Endothelial cell of umbilical vein (primary cell): ENCODE measurements at places on chromosomes 7 and 10. TPM values are rescaled to one million over a fixed set of nuclear protein-coding genes. Genes with fewer than 3 reads are reported as not detected.

Gene ZNF853
- 0.47 and 0.49 TPM in 2 replicates for polyA plus RNA-seq

DNA sequence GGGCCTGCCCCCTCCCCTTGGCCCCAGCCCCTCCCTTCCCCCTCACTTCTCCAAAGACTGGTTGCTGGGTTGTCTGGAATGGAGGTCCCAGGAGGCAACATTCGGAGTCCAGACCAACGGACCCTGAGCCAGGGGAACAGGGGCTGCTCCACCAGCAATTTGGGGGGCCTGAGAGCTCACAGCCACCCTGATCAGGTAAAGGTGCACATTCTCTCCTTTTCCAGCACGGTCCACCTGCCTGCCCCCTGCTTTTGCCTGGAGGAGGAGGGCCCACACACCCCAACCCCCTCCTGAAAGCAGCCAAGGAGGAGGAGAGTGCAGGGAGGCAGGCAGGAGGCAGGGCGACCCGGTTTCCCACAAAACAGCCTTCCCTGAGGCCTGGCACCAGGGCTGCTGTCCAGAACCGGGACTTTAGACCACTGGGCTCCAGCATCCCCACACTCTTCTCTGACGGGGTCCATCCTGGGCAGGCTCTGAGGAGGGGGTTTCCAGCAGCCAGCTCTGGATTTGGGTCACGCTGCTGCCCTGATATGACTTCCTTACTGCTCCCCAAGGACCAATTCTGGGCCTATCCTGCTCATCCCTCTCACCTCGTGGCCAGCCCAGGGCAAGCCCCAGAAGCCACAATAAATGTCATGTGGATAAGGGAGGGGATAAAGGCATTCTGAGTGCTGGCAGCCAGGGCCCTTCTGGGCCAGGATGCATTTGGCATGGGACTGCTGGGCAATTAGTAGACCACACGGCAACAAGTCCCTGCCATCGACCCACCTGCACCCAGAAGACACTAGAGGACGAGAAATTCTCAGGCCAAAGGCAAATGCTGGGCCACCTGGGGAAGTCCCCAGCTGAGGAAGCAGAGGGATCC lies 1.1 kb upstream of the CAMK2B start:
- no peak for DNase-seq

Gene TEX36
- polyA plus RNA-seq, result not detected in 2 replicates

GRCh38 chr10:69962746-69963135 lies 89.9 kb upstream of the MACROH2A2 start:
- DNase-seq, result no peak

DNA sequence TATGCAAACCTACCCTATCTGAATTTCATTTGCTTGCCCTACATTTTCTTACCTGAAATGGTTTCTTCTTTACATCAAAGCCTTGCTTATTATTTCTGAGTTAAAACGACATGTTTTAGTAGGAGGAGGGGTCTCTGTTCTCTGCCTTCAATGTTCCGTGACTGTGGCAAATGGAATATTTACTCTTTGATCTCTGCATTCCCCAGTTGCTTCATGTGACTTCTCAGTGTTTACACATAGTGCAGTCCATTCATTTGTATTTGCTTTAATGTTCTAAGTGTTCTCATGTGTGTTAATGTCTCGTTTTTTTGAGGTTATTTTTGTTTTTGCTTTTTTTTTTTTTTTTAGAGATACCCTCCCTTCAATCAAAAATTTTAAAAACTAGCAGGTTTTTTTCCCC lies 75.8 kb downstream of the GNAI1 start:
- DNase-seq, result no peak

- no peak for DNase-seq
Measured at GRCh38 chr10:22770270-22770669, 55.9 kb upstream of the PIP4K2A start.

GRCh38 chr10:124541076-124541903 lies 79.7 kb downstream of the LHPP start:
- no peak for DNase-seq

Gene RARRES2
- 0.24 TPM in 1 of 2 replicates, not detected in the other for polyA plus RNA-seq
